ENCODE measurements at places on chromosomes 5 and 9. TPM values are rescaled to one million over a fixed set of nuclear protein-coding genes. Genes with fewer than 3 reads are reported as not detected.

The DAB2 gene
- polyA plus RNA-seq = 110 TPM

DNA sequence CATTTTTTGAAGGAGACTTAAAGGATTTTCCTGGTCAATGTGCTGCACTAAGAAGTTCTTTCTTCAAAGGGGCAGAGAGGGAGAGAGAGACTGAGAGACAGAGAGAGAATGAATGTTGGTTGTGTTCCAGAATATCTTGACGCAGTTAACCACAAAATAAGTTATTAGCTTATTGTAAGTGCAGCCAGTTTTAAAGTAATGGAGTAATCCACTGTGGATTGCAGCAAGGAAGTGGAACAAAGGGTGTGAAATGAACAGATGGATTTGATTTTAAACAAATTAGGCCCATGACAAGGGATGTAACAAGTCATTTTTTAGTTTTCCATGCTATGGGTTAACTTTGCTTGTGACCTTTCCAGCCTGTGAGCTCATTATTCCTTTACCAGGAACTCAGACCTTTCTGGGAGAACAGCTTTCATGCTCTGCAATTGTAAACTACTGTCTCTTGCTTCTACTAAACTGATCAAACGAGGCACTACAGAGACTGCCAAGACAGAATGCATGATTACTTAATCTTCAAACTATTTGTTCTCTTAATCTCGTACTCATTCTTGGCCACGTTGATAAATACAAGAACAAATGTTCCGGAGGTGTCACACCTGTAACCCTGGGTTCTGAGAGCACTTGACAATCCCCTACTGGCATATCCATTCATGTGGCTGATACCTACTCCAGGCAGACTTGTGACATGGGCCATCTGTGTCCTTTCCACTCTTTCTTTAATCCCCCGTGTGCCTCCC lies 131.1 kb downstream of the TLE1 start:
- DNase-seq = peak; percentile 72

- DNase-seq = no peak
Observed at GRCh38 chr5:89535411-89535810, 652.4 kb upstream of the MEF2C start.

GRCh38 chr5:53983568-53984460 lies 326.6 kb downstream of the ARL15 start:
- DNase-seq = no peak

- DNase-seq = peak; percentile 27
Observed at GRCh38 chr9:75962013-75962661, 71.7 kb downstream of the PCSK5 start.

DNA sequence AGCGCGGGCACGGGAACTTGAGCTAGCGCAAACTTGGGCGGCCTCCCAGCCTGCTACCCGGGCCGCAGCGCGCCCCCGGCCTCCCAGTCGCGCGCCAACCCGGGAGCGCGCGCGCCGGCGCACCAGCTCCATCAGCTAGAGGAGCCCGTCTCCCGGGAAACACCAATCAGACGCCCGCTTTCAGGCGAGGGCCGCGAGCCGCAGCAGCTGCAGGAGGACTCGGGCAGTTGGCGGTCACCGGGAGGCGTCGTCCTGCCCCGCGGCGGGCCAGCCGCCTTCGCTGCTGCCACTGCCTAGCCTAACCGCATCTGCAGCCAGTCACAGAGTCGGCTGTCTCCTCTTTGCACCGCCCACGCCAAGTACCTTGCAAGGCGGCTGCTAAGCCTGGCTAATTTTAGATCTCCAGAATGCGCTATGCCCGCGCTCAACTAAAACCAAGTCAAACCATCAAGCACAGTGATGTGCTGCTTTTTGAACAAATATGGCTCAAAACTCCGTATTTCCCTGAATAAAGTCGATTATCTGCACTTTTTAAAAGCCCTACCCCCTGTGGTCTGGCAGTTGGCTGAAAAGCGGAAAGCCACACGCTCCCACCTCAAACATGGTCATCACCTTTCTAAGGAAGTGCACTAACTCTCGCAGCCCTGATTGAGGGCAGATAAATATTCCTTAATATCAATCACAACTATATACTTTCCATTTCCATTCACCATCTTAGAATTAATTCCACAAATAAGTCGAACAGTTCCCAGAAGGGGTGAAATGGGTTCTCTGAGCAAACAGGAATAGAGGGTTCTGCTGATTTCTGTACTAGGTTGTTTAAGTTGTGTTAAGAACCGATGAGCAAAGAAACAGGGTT lies 221.8 kb downstream of the MEF2C start:
- peak; percentile 75 for DNase-seq

DNA sequence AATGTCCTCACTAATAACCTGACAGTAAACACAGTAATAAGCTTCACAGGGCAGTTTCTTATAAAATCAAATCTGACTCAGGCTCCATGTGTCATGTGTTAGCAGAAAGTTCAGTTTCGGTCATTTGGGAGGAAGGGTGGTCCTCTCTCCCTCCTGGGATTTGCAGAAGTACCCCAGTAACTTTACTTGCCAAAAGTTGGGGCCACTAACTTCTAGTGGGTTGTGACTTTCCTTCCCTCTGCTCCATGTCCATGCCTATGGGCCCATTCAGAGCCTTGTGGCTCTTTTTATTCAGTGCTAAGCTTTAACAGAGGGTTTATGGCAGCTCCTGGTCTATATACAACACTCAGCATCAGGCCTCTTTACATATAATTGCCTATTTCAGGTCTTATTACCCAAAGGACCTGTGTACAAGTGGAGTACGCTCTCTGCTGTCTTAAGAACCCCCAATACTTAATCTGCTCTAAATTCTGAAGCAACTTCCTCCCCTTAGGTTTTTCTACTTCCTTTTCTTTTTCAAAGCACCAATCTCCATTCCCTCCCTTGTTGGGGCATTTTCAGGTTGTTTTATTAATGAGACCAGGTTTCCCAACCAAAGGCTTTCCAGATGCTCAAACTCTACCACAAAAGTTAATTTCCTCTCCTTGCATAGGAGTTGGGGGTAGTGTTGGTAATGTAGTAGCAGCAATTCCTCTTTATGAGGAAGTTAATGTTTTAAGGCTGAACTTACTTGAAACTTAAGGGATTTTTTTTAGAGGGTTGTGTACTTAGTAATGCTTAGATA lies 107.7 kb downstream of the CCDC192 start:
- DNase-seq = no peak

GRCh38 chr5:56429110-56429561 lies 196.0 kb upstream of the ANKRD55 start:
- no peak for DNase-seq

All from hindlimb muscle (tissue), 1 donor.